Left kidney (tissue), 8 donors: ENCODE measurements at places on chromosomes 13 and 19.

DNA sequence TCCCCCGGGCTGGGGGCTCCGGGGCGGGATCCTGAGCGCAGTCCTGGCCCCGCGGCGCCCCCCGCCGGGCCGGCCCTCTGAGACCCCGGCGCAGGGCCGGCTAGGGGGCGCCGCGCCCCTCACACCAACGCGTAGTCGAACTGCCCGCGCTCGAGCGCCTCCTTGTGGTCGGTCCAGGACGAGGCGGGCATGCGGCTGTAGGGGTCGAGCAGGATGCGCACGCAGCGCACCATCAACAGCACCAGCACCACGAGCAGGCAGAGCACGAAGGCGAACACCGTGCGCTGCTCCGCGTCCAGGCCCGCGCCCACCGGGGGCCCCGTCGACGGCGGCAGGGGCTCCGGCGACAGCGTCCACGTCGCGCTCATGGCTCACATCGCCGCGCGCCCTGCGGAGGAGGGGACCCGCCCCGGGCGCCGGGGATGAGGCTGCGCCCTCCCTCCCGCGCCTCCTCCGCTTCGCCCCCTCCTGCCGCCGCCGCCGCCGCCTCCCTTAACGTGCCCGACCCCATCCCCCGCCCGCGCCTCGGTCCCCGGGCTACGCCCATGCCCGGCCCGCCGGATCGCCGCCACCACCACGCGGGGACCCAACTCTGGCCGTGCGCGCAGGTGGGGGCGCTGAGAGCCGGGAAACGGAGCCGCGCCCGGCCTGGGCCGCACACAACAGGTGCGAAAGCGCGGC is 624 bp downstream of the CTXN1 start:
- peak; percentile 81 for DNase-seq

DNA sequence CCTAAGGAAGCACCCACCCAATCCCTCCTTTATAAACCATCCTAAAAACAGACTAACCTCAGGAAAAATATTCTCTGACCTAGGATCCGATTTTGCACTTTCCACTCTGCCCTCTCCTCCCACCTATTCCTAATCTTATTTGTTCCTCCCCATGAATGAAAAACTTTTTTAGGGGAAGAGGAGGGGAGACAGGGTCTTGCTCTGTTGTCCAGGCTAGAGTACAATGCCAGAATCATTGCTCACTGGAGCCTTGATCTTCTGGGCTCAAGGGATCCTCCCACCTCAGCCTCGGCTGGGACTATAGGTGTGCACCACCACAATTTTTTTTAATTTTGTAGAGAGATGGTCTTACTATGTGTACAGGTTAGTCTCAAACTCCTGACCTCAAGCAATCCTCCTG is 4.4 kb downstream of the ZNF564 start:
- no peak for DNase-seq

- no peak for DNase-seq
Observed at GRCh38 chr13:105442949-105443699, 1092.3 kb downstream of the EFNB2 start.

- DNase-seq = peak; percentile 13
Observed at GRCh38 chr13:103931331-103931845, 865.2 kb upstream of the SLC10A2 start.

GRCh38 chr13:41458187-41458760 is 924 bp downstream of the RGCC start:
- no peak for DNase-seq

DNA sequence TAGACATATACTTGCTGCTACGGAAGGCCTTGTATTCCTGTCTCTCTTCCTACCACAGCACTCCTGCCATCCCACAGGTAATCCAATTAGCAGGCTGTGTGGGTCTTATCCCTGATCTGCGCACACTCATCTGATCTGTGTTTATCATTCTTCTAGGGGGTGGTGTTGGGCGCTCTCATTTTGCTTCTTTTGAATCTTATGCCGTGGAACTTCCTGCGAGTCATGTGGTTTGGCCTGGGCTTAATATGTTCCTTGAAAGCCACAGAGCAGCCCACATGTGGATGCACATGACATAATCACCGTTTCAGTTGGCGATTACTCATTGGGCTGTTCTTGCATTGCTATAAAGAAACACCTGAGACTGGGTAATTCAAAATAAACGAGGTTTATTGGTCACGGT is 7.5 kb downstream of the RASA3 start:
- DNase-seq = no peak

- DNase-seq = no peak
Observed at GRCh38 chr13:97884707-97885468, 68.6 kb upstream of the IPO5 start.

GRCh38 chr19:17719730-17720400 is 585 bp downstream of the MAP1S start:
- no peak for DNase-seq

GRCh38 chr13:29758531-29759114 is 91.8 kb downstream of the UBL3 start:
- no peak for DNase-seq

DNA sequence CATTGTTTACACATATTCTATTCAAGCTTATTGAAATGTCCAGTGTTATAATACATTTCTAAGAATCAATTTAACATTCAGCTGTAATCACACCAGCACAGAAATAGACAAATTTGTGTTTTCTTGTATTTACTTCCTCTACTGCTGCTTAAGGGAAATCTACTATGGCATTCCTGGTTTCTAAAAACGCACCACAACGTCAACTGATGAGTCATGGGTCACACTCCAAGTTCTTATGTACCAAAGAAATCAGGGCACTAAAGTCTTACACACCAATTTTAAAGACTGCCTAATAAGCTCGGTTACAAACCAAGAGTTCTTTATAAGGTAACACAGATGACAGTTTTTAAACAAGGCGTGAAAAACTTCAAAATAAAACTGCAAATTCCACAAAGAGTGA is 13.2 kb downstream of the LNX2 start:
- no peak for DNase-seq

DNA sequence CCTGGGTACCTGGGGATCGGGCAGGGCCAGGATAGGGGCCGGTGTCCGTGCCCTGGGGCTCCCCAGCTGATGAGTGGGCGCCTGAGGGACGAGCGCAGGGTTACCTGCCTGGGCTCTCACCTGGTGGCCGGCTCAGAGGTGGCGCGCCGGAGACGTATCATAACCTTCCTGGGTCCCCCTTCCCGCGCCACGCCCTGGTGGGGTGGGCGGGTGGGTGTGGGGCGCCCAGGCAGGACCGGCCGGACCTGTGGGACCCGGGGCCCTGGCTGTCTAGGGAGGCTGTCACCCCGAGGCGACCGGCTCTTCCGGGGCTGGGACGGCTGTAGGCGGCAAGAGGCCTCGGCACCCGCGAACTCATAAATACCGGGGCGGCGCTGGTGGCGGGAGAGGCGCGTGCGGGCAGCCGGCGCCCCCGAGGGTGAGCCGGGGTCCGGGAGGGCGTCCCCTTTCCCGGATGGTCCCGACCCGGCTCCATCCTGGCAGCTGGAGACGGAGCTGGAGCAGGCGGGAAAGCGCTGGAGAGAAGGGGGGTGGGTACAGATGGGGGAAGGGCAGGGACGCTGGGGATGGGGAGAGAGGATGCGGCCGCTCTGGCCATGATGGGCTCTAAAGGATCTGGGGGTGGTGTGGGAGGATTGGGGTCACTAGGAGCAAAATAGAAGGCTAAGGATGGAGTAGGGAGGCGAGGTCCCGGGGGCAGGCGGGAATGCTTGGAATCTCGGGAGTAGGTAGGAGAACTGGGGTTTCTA is at the start of gene ACP7:
TSS of gene ACP7 (plus strand) at position 386 of the 749 bp plus-strand sequence. CDS start 902 bp downstream, outside the sequence.
- no peak for DNase-seq
